HuH-7 (cell line): ENCODE measurements at places on chromosomes 5 and 9.

- DNase-seq: no peak
These were observed 32.3 kb upstream of the NPM1 start for GRCh38 chr5:171355302-171355724.

- DNase-seq: no peak
These were observed 22.5 kb upstream of the HMGCS1 start for GRCh38 chr5:43335681-43336080.

DNA sequence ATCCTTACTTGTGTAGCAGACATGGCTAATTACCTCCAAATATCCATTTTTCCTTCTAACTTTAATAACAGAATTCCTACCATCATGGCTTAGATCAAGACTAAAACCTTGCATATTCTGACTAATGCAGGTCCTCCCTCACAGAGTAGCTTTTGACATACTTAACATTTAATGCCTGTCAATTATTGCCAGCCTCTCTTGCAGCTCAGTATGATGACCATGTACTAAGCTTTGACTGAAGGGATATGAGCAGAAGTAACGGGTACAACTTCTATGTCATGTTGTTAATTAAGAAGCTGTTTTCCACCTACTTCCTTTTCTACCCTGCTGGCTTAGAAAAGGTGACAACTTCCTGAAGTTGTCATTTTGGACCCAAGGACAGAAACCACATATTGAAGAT is 533.4 kb downstream of the PSAT1 start:
- DNase-seq: no peak

DNA sequence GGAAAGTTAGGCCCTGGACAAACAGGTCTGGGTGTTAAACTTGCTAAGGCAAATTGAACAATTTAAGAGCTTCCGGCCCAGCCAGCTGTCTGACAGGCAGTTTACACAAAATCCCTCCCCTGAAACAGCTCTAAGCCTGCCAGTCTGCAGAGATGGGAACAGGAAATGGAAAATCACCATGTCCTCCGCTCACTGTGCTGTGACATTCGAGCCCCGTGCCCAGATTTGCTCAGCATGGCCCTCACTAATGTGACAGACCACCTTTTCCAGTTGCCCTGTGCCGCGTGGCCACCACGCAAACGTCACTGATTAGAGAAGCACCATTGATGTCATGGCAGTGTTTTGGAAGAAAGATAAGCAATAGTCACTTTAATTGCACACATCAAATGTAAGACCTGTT is 41.0 kb downstream of the CCNJL start:
- no peak for DNase-seq

DNA sequence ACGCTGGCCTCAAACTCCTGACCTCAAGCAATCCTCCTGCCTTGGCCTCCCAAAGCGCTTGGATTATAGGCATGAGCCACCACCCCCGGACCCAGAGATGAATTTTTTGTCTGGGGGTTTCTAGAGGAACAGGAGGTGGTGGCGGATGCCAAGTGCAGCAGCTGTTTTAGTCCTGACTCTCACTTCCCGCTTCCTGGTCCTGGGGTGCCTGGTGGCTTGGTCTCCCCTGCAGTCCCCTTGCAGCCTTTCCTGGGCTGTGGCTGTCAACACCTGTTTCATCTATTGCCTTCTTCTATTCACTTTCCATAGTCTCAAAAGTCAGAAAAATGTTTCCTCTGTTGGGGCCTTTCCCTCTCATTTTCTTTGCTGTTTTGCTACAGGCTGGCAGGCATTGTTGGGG is 6.5 kb upstream of the NHP2 start:
- DNase-seq: no peak

DNA sequence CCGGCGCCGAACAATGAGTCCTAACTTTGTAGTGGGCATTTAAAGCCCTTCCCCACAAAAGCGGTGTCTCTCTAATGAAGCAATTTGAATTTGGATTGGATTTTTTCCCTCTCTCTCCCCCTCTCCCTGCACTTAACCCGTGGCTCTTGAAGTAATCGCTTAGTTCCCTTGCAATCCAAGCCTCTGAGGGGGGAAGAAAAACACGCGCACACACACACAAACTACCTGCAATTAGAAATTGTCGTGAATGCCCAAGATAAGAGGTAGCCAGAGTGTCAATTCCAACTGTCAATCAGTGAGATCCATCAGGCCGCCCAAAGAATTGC is 1.2 kb downstream of the LHX6 start:
- no peak for DNase-seq

DNA sequence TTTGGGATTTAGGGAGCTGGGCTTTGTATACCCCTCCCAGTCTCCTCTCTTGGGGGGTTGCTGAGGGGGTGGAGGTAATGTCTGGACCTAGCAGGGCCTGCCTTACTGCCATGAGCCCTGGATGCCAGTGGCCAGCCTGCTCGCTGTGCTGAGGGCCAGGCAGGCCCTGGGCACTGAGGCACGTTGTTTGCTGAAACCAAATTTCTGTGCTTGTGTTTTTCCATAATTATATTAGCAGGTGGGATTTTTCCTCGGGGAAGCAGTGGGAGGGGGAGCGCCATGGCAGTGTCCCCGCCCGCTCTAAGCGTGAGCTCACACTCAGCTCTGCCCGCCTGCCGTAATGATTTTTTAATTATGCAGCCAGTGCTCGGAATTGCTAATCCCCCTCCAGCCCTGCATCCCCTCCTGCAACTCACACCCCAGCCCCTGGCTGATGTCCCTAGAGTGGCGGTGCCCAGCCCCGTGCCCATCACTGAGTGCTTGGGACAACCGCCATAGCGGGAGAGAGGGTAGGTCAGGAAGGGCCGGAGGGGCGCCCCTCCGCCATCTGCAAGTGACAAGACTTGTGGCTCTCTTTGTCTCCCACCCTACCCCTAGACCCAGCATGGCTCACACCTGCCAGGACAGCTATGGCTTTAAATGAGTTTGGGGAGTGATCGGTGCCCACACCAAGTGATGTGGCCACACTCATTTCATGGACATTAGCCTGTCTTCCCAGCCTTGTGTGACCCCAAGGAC is 20.9 kb downstream of the CXXC5 start:
- DNase-seq: no peak

- no peak for DNase-seq
These were observed 118.2 kb downstream of the SNCAIP start for GRCh38 chr5:122430319-122430586.

DNA sequence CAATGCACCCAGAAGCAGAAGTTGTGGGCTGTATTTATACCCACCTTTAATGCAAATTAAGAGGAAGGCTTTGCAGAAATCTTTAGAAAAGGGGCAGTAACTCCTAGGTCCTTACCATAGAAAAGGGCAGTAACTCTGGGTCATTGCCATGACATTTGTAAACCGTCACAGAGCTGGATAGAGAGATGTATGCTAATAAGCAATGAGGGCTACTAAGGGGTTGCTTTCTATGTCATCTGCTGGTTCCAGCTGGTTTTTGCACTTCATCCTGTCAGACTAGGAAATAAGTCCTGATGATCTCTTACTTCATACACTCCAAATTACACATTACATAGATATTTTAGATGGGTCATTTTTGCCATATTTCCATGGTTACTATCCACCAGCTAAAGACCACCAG is 299.1 kb upstream of the TYRP1 start:
- DNase-seq: no peak

DNA sequence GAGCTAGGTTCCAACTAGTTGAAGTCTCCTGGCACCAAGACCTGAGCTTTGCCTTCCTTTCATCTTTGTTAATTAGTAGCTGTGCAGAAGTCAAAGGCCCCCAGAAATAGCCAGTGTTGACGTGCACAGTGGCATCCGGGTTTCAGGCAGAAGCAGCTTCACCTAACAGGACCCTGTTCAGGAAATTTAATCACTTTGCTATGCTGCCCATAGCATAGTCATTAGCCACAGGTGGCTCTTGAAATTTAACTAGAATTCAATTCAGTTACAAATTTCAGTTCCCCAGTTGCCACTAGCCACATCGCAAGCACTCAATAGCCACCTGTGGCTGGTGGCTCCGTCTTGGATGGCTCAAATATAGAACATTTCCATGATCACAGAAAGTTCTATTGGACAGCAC is 179.1 kb downstream of the GOLPH3 start:
- no peak for DNase-seq

DNA sequence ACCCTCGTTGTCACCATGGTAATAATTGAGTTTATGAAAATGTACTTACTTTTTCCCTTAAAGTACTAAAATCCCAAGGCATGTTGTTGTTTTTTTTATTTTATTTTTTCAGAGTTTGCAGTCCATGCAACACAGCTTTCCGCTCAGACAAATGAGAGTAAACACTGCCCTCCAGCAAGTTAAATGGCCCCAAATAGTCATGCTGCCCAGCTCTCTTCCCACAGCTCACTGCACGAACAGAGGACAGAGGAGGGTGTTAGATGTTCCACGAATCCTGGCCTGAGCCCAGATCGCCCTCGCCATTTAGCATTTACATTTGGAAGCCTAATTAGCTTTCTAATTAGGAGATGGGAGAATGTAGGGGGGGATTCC is 1.9 kb downstream of the NIM1K start:
- DNase-seq: no peak

DNA sequence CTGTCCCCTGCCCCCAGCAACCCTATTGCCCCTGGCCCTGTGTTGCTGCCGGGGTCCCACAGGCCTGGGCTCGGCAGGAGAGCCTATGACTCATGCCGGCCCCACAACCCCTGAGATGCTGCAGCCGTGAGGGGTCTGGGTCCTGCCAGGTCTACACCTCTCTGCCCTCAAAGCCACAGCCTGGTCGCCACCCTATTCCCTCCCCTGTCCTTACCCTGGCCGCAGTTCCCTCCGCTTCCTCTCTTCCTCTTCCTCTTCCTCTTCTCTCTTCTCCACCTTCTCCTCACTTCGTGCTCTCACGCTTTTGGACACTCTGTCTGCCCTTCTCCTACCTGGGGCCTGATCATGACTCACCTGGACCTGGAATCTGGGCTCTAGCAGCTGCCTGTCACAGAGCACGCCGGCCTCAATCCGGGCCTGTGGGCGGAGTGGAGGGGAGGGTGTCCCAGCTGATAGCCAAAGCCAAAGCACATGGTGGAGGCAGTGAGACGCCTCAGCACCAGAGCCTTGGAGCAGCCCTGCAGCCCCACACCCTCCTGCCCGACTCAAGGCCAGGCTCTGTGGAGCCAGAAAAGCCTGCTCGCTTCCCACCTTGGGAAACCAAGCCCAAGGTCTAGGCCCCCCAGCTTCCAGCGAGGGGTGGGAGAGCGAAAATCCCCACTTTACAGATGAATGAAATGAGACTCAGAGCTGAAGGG is 26.8 kb upstream of the CSF1R start:
- no peak for DNase-seq

DNA sequence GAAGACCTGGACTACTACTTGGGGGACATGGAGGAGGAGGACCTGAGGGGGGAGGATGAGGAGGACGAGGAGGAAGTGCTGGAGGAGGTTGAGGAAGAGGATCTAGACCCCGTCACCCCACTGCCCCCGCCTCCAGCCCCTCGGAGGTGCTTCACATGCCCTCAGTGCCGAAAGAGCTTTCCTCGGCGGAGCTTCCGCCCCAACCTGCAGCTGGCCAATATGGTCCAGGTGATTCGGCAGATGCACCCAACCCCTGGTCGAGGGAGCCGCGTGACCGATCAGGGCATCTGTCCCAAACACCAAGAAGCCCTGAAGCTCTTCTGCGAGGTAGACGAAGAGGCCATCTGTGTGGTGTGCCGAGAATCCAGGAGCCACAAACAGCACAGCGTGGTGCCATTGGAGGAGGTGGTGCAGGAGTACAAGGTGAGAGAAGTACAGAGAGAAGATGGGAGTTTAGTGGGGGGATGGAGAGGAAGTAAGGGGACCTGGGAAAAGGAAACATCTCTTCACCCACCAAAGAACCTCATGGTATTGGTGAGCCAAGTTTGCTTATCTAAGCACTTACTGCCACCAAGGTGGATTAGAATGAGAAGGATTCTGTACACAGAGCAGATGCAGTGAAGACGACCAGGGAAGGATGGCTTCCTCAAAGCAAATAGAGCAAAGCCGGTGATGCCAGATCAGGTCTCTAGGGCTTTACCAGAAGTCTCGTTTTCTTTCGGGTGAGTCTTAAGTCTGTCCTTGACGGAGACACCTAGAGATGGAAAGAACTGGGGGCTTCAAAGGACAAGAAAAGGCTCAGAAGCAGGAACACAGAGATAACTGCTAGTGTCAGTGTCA is 1.5 kb downstream of the TRIM41 start:
- no peak for DNase-seq

DNA sequence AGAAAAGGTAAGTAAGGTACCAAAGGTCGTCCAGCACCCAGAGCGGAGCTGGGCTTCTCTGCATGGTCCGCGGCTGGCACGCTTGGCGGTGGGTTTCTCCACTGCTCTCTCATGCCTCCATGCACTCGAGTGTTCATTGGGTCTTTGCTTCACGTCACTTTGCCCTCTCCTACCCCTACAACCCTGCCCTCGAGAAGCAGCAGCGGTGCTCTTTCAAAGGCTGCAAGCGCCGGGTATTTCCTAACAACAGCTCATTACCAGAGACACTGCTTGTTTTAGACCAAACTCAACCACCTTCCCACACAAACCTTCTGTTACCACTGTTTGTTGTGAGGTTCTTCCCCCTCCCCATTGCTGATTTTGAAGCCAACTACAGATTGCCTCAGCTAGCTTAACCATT is 21.5 kb upstream of the ZBTB34 start:
- DNase-seq: no peak

- DNase-seq: no peak
These were observed 3.4 kb upstream of the CTSL start for GRCh38 chr9:87722393-87723088.

GRCh38 chr9:89010526-89011111 is 19.4 kb downstream of the S1PR3 start:
- DNase-seq: no peak

- no peak for DNase-seq
These were observed 113.9 kb upstream of the SAP30L start for GRCh38 chr5:154331924-154332323.

- DNase-seq: no peak
These were observed 40.3 kb downstream of the TNFAIP8 start for GRCh38 chr5:119396030-119396664.

GRCh38 chr9:104786293-104786692 is 22.4 kb downstream of the NIPSNAP3B start:
- DNase-seq: no peak
